ENCODE measurements at places on chromosomes 11 and 22.

DNA sequence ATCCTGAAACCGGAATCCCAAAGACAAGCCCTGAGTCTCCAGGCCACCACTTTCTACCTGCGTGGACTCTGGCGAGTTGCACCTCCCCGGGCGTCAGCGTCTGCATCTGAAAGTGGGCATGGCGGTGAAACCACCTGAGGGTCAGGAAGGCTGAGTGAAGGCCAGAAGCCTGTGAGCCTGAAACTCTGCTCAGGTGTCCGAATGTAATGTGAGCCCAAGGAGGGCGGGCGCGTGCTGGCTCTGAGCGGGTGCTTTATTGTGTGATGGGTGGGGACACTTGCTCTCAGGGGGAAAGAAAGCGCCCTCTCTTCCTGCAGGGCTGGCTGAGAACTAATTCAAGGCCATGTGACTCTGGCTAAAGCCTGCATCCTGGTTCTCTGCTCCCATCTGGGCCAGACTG, 135.6 kb downstream of the ST3GAL4 start:
- DNase-seq, result no peak

DNA sequence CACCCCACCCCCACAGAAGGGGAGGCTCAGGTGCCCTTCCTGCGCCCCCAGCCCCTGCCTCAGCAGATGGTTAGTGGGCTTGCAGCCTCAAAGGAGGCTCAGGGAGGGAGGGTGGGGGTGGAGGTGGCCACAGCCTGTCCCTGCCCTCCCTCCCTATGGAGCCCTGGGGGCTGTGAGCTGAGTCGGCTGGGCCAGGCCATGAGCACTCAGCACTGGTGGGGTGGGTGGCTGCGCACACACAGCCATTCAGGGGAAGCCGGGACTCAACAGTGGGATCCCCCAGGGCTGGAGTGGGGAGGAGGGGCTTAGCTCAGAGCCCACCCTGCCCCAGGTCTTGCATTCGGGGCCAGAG, 50.2 kb downstream of the FLRT1 start:
- no peak for DNase-seq

DNA sequence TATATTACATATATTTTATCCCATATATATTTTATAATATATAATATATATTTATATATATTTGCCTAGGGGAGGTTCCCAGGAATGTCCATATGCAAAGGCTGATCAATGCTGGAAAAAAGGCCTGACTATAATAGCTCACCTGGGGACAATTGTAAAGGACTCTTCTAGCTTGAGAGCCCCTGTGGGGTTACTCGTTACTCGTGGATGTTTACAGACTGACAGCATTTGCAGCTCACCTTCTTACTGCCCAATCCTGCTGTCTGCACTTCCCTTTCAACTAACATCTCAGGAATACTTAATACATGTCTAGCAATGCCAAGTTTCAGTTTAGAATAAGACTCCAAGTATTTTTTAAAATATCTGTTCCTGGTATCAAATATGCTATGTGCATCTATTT, 1365.4 kb upstream of the RAG2 start:
- DNase-seq, result no peak

DNA sequence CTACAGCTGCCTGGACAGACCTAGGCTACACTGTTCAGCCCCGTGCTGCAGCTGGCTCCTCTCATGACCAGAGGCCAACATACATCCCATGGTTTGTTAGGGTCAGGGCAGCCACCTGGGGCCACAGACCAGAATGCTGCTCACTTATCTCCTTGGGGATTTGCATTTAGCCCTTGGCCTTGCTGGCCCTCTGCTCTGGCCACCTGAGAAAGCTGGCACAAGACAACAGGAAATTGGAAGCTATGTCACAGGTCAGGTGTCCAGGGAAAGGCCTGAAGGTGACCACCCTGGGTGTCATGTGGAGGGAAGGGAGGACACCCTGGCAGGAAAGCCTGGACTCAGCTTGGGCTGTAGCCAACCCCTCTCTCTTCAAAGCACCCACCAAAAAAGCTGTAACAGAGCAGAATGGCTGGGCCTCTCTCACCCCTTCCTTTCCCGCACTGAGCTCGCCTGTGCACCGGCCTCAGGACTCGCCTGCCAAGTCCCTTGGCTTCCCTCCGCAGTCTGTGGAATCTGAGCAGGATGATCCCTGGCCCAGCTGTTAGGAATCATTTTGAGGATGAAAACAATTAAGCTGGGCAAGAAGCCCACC, 86.3 kb downstream of the SNX19 start:
- DNase-seq, result no peak

- no peak for DNase-seq
Observed at GRCh38 chr11:62603072-62603408, 1.4 kb upstream of the MTA2 start.

DNA sequence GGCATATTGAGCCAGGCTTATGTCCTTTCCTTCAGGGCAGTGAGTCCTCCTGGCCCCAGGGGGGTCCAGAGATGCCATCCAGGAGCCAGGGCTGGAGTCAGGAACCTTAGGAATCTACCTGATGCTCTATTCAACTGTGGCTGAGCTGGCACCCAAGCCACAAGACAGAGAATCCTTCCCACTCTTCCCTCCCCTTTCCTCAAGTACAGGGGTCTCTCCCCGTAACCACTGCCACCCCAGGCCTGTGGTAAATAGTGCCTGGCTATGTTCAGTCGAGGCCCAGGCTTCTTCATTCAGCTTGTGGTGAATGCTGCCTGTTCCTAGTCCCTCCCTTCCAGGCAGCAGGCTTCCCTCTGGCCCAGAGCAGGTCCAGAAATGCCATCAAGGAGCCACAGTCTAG, 45.5 kb upstream of the THY1 start:
- DNase-seq, result no peak

- DNase-seq, result no peak
Observed at GRCh38 chr11:116955548-116955947, 118.1 kb upstream of the APOA1 start.

DNA sequence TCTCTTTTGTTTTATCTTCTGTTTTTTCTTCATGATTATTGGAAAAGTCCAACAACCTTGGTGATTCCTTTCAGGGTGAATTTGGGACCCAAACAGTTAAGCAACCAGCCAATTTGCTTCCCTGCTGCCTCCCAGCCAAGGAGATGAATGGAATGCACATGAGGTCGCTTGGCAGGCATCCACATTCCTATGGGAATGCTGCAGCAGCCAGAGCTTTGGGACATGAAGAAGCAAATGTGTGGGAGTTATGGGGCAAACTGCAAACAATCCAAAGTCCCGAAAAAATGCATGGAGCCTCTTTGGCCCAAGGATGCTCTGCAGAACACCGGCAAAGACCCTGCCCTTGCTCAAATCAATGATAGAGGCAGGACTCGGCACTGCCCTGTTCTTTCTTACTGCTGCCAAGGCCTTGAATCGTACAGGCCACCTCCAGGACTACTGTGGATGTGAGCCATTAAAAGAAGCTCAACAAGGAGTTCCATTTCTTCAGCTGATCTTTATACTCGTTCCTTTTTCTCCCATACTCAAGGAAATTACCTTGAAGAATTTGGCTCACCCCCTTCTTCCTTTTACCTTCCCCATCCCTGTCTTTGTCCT, 117.3 kb upstream of the TEAD1 start:
- no peak for DNase-seq

DNA sequence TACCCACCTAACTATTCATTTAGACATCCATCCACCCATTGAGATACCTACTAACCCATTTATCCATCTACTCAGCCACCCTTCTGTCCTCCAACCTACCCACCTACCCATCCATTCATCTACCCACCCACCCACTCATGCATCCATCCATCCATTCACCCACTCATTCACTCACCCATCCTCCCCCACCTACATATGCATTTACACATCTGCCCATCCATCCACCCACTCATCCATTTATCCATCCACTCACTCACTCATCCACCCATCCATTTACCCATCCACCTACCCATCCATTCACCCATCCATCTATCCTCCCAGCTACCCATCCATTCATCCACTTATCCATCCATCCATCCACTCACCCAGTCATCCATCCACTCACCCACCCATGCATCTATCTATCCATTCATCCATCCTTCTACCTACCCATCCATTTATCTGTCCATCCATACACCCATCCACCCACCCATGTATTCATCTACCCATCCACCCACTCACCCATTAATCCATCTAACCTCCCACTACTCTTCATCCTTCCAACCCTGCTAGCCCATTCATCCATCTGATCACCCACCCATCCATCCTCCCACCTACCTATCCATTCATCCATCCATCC, 378.7 kb downstream of the CTTN start:
- no peak for DNase-seq

DNA sequence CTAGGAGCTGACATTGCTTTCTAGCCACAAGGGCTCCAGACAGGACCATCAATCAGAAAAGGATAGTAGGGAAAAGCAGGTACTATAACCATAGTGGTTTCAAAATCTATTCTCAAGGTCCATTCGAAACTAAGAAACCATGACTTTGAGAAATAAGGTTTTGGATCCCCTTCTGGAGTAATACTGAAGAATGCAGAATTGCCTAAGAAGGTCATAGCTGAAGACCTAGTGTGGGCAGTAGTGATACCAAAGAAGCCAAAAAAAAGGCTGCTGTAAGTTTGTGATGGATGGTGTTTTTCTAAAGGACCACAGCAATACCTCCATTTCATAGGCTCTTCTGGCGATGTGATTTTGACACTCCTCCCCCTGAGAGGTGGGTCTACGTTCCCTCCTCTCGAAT, 163.1 kb downstream of the MAML2 start:
- DNase-seq, result no peak

- peak; percentile 42 for DNase-seq
Observed at GRCh38 chr11:102810950-102811660, 13.1 kb upstream of the MMP1 start.

DNA sequence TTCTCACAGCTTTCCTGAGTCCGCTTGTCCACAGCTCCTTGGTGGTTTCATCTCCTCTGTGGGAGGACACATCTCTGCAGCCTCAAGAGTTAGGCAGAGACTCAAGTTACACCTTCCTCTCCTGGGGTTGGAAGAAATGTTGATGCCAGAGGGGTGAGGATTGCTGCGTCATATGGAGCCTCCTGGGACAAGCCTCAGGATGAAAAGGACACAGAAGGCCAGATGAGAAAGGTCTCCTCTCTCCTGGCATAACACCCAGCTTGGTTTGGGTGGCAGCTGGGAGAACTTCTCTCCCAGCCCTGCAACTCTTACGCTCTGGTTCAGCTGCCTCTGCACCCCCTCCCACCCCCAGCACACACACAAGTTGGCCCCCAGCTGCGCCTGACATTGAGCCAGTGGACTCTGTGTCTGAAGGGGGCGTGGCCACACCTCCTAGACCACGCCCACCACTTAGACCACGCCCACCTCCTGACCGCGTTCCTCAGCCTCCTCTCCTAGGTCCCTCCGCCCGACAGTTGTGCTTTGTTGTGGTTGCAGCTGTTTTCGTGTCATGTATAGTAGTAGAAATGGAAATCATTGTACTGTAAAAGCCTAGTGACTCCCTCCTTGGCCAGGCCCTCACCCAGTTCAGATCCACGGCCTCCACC, 11.7 kb downstream of the RASD2 start:
- DNase-seq, result peak; percentile 15

- DNase-seq, result peak; percentile 95
Observed at GRCh38 chr11:120224972-120225909, 14.4 kb downstream of the OAF start.
